ENCODE measurements at places on chromosomes 7 and 10. TPM values are rescaled to one million over a fixed set of nuclear protein-coding genes. Genes with fewer than 3 reads are reported as not detected.
A peak's percentile ranks its signal among the peaks of the same experiment; 100 is the strongest.

- DNase-seq, result no peak
These were observed 9.8 kb downstream of the CEP41 start for GRCh38 chr7:130430841-130431666.

DNA sequence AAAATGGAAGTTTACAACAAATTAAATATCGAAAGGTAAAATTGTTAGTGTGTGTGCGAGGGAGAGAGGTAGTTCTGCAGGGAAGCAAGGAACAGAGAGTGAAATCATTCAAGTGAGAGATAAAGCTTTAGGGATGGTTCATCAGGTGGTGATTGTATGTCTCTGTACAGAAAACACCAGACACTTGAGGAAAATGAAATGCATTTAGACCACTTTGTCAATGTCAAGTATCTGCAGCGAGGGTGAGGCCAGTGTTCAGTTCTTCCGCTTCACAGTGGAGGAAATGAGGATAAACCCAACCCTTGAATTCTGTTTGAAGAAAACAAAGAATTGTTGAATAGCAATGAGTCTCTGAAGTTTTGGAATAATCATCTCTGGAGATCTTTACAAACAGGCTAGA, 14.4 kb upstream of the ITGB1 start:
- no peak for DNase-seq

- no peak for DNase-seq
These were observed 7.5 kb upstream of the CFTR start for GRCh38 chr7:117472335-117472734.

- no peak for DNase-seq
These were observed 26.5 kb upstream of the HIBADH start for GRCh38 chr7:27689150-27689549.

DNA sequence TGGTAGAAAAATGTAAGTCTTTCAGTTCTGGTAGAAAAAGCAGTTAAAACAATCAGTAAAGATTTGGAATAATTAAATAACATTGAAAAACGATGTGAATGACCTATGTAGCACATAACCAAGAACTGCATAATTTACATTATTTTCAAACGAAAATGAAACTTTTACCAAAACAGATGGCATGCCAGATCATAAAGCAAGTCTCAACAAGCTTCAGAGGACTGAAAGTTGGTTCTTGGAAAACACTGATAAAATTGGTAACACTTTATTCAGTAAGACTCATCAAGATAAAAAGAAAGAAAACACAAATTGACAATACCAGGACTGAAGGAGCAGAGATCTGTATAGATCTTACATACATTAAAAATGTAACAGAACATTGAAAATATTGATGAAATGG, 92.8 kb downstream of the VIPR2 start:
- no peak for DNase-seq

DNA sequence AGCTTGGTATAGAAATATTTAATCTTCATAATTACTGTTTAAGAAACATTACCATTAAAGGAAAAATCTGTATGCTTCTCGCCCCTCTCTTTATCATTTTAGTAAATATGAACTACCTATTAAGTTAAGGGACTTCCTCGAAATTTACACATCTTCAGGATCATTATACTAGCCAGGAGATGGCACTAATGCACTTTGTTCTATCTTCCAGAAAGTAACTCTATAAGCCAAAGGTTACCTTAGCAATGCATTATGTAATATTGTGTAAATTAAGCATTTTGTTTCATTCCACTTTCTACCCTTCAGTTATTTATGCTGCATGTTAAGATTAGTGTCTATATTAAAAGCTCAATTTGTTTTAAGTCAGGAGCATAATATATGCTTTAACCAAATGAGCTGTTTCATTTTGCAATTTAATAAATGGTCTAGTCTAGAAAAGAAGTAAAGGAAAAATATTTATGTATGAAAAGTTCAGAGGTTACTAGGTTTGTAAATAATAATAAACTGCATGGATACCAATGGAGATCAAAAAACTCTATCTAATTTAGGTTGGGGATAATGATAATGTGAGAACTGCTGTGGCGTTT, 128.5 kb downstream of the ANKRD7 start:
- DNase-seq, result no peak

GRCh38 chr7:27478084-27478483, 184.6 kb downstream of the HIBADH start:
- no peak for DNase-seq

- no peak for DNase-seq
These were observed 3.3 kb upstream of the MAT1A start for GRCh38 chr10:80292607-80293239.

GRCh38 chr10:14524691-14525324, 194.1 kb upstream of the FRMD4A start:
- no peak for DNase-seq

- no peak for DNase-seq
These were observed 162.1 kb upstream of the FOXK1 start for GRCh38 chr7:4519819-4520520.

DNA sequence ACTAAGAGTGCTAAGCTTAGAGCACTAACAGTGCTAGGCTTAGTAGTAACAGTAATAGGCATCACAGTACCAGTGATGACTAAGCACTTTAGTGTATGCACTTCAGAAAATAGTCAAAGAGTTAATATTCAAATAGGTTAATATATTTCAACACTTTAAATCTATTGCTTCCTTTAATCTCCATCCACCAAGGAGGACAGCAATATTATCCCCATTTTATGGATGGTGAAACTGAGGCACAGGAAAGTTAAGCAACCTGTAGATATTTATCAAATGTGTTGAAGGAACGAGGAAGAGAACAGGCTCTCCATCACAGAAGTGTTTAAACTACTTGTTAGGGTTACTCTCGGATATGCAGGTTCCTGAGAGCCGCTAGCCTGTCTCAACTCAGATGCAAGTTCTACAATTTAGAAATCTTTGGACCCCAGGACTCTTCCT, 165.5 kb downstream of the PRKAG2 start:
- DNase-seq, result no peak

GRCh38 chr10:11425676-11426075, 185.8 kb downstream of the USP6NL start:
- DNase-seq, result no peak

DNA sequence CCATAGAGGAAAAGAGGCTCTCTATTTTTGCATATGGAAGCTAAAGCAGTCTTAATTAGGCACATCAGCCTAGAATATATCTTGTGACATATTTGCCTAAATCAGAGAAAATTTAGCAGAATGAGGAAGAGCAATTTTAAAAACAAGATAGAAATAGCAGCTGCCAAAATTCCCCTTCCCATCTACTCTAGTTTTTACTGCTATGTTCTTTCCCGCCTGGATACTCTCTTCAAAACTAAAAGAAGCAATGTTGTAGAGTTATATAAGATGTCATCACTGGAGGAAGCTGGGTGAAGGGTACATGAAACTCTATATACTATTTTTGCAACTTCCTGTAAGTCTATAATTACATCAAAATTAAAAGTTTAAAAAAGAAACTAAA, 87.0 kb downstream of the ARMH3 start:
- DNase-seq, result no peak

- DNase-seq, result no peak
These were observed 602.5 kb upstream of the GALNT17 start for GRCh38 chr7:70529436-70529835.

GRCh38 chr10:29255104-29255503, 33.8 kb upstream of the LYZL1 start:
- DNase-seq, result no peak

GRCh38 chr7:11690395-11690794, 141.6 kb downstream of the THSD7A start:
- no peak for DNase-seq

GRCh38 chr7:155988416-155988815, 176.2 kb upstream of the SHH start:
- DNase-seq, result no peak

DNA sequence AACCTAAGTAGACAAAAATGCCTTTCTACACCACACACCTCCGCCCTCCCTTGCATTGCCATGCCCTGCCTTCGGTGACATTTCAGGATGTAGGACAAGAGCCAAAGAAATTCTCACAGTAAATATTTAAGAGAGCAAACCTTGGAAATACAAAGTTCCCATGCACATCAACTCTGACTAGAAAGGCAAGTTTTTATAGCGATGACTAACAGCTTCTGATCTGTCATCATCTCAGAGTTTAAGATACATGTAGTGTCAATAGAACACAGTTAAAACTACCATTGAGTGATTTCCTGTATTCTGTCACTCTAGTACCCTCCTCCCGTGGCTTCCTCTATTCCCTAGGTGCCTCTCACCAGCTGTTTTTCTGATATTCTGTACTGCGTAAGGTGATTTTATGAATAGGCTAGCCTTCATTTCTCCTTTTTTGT, 20.7 kb downstream of the SLC16A9 start:
- DNase-seq, result no peak

GRCh38 chr7:2107386-2108070, 125.2 kb downstream of the MAD1L1 start:
- DNase-seq, result no peak

DNA sequence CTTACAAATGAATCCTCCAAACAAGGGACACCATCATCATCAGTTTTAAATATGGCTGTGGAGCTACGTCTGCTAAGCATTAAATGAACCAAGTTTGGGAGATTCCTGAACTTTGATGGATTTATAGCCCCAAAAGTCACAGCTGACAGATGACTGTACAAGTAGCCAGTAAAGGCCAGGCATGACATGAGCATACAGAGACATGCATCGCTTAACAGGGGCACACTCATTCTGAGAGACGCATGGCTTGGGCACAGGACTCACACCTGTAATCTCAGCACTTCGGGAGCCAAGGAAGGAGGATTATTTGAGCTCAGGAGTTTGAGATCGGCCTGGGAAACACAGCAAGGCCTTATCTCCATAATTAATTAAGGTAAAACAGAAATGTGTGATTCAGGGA, 166.2 kb downstream of the PARD3 start:
- DNase-seq, result no peak

- DNase-seq, result no peak
These were observed 44.3 kb upstream of the MSMB start for GRCh38 chr10:46090258-46090812.

DNA sequence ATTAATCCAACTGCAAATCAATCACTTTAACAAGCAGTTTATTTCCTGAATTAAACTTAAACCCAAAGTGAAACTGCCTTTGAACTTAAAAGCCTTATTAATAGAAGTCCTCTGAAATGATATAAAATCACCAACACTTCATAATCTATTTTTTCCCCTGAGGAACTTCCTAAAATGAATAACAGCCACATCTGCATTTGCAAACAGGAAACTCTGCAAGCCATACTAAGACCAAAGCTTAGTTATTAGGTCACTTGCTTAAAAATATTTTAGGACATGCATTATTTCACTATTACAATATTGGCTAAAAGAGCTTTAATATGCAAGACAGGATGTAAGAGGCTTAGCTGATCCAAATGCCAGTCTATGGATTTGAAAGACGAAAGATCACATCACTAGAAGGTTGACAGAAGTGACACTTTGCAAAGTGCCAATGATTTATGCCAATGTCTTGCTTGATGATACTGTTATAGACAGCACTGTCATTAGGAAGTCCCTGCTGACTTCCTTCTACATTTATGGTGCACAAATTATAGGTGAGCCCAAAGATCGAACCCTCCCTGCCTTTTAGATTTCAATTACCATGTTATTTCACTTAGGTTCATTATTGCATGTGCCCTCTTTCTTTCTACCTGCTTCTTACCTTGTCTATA, 99.9 kb upstream of the SKAP2 start:
- DNase-seq, result no peak

DNA sequence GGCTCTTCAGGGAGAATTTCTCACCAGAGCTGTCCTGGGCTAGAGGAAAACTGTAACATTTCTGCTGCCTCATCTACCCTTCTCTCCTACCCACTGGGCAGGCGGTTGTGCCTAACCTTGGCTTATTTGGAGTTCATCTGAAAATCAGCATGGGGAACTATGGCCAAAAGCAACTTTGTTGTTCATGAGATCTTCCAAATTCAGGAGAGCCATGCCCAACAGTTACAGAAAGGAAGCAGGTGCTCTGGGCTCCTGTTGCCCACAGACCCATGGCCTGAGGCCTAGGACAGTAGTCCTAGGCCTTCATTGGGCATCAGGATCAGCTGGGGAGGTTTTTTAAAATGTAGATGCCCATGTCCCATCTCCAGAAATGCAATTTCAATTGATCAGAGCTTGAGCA, 85.2 kb downstream of the GRID1 start:
- DNase-seq, result no peak

GRCh38 chr10:58137813-58138212, 129.9 kb downstream of the IPMK start:
- no peak for DNase-seq

- no peak for DNase-seq
These were observed 104.5 kb downstream of the CHN2 start for GRCh38 chr7:29299086-29299485.

DNA sequence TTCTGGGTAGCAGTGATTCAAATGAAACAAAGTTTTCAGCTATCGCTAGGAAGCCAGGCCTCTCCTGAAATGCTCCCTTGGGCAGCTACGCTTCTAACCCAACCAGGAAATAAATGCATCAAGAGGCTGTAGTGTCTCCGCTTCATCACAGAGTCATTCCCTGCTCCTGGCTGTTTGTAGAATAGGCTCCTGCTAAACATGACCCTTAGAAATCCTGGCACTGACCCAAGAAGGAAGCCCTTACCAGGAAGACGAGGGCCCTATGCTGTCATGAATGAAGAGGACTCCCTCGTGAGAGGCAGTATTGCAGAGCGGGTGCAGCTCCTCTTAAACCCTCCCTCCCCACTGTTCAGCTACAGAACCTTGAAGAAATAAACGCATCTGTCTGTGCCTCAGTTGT, 48.3 kb downstream of the NOD1 start:
- peak; percentile 19 for DNase-seq

DNA sequence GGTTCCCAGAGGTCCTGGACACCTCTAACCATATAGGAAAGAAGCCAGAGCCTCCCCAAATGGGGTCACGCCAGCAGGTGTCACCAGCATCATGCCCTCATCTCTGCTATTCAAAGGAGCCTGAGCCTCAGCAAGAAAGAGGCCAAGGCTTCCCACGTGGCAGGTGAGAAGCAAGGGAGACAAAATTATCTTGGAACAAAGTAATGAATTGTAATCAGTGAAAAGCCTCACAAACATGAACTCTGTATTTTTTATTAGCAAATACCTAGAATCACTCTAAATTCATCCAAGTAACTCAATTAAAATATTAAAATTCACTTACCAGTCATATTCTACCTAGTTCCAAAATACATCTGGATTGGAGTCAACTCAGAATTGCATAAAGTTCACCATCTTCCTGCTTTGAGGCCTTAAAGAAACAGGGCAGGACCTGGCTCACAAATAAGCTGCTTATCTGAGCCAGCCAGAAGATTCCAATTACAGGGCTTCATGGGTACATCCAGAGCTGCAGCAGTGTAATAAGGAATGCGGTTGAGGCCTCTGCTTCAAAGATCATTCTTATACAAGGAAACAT, 68.7 kb downstream of the SGMS1 start:
- no peak for DNase-seq

GRCh38 chr7:151823566-151824372, 53.1 kb downstream of the PRKAG2 start:
- no peak for DNase-seq

NPFFR1 gene
- not detected for total RNA-seq

GATA3 gene
- total RNA-seq, result 0.89 TPM

CNOT4 gene
- 33.1 TPM for total RNA-seq

DGKI gene
- 14.9 TPM for total RNA-seq

ERVW-1 gene
- total RNA-seq, result not detected

OR2A14 gene
- not detected for total RNA-seq

NRAP gene
- 232 TPM for total RNA-seq

ATOH7 gene
- not detected for total RNA-seq

FAM221A gene
- total RNA-seq, result 5.6 TPM
